Inflammatory macrophage (primary cell): ENCODE measurements at places on chromosomes 2 and 18.

DNA sequence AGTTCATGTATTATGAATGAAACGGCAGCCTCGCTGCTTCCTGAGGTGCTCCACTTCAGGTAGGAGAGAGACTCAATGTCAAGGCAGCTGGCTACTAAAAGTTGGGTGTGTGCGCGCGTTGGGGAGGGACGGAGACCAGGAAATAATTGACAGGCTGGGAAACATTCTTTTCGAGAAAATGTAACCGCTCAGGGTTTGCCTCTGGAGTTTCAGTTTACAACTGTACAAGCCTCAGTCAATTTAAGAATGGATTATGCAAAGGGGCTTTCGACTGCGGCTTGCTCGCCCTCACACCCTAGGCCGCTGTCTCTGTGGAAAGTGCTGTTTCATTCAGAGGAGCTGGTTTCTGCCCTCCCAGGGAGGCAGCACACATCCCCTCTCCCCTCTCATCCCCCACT lies 4.4 kb upstream of the SPRED2 start:
- DNase-seq, result no peak

- peak; percentile 14 for DNase-seq
These were observed 106.9 kb upstream of the SP3 start for GRCh38 chr2:174072069-174072468.

DNA sequence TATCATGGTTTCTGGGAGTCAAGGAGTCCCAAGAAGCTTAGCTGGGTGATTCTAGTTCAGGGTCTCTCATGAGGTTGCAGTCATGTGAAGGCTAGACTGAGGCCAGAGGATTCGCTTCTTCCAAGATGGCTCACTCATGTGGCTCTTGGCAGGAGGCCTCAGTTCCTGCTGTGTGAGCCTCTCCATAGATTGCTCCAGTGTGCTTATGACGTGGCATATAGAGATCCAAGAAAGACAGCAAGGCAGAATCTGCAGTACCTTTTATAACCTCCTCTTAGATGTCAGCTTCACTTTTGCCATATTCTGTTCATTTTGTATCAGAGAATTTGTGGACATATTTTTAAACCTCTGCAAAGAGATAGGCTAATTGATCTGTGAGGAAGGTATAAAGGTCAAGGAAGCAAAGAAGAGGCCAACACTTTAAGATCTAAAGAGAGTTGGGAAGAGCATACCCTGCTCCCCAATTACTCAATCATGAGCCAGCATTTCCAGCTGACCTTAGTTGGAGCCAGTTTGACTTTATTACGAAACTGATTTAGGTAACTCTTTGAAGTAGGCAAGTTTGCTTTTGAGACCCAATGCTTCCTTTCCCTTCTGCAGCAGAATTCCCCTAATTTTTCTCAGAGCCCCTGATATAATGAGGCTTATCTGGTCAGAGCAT lies 134.7 kb downstream of the EML6 start:
- no peak for DNase-seq

- no peak for DNase-seq
These were observed 34.1 kb downstream of the RAB3GAP1 start for GRCh38 chr2:135086222-135086621.

DNA sequence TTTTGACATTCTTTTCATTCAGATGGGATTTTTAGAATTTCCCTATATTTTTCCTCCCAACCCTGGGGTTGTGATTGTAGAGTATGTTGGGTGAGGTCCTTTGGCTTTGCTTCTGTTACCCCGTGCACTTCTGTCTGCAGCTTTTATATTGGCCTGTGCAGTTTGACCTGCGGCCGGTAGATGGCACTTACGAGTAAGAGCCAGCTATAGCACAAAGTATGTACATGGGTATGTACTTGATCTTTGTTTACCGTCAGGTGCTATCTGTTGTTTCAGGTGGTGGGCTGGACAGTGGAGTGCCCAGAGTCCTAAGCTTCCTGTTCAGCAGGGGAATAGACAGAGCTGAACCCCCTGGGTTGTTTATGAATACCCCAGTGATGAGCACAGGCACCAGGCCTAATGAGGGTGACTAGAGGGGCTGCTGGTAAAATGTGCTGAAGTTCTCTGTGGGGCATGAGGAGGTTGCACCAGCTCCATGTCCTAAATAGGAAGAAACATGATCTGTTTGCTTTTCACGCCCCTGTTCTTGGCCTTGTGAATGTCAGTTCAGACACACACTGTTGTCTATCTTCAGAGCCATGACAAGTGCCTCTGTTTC lies 58.9 kb upstream of the THUMPD2 start:
- peak; percentile 13 for DNase-seq

DNA sequence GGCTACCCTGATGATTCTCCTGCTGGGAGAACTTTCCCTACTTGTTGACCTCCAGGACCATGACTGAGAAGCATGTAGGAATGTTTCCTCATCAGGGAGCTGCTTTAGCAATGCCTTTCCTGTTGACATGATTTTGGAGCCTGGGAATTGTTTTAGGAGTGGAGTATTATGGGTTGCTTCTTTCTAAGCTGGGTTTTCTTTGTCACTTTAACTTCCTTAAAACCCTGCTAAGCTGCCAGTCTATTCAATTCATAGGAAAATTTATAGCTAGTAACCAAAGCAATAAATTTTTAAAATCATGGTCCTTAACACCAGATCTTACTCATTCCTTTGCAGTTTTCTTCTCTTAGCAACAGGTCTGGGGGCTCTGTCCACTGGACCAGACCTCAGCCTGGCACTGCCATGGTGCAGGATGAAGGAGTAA lies 125.6 kb upstream of the TACR1 start:
- DNase-seq, result no peak

DNA sequence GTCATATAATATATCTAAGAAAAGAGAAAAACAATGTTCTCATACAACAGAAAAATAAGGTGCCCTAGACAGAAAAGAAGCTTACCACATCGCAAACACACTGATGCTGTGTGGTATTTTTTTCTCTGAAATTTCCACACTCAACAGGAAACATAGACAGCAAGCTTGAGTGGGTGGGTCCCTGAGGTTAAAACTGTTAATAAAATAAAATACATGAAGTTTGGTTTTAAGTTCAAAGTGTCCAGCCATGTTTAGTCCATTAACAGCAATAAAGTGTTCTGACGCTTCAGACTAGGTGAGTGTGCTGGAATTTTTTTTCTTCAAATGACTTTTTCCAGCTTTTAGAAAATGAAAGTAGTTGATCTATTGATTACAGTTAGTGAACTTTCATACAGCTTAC lies 83.3 kb upstream of the EPB41L5 start:
- DNase-seq, result no peak

- DNase-seq, result no peak
These were observed 1598.7 kb upstream of the ACVR2A start for GRCh38 chr2:146246002-146246735.

DNA sequence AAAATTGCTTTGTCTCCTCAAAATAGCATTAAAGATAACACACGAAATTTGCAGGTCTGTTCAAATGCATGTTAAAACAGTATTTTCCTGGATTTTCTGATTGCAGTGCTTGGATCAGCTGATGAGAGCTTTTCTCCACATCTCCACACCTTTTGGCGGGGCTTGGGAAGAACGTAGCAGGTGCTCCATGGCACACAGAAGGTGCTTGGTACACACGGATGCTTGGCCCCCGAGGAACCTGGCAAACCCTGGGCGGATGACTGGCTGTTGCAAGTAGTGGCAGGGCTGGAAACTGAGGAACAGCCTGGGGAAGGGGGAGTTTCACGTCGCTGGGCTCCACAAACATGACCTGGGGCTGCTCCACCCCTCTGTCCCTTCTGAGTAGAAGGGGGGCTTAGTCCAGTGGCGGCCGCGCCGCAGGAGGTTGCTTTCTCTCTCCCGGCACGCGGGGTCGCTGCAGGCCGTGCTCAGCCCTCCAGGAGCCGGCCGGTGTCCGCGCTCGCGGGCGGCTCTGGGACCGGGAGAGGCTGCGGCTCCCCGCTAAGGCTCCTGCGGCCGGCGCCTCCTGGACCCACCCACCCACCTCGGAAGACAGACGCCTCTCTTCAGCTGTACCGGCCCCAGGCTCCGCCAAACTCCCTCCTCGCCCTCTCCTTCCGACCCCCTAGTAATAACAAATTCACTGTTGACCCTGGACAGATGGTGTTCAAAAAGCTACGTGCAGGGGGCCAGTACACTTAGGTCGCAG lies 69.3 kb downstream of the MARCO start:
- peak; percentile 40 for DNase-seq

DNA sequence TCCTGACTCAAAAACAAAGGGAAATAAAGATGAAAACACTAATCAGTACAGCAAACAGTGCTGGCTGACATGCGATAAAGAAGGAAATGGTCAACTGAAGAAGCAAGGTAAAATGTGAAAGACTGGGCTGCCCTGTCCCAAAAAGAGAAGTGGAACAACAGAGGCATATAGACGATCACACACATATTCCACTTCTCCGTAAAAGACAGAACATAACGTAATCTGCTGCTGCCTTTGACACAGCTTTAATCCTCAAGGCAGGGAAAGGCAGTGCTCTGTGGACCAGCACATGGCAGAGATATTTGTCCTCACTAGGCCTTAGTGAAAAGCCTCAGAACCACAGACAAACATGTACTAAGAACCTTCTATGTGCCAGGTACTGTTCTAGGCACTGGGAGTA lies 24.3 kb upstream of the REL start:
- peak; percentile 44 for DNase-seq

GRCh38 chr2:154698721-154699574 lies 453 bp downstream of the KCNJ3 start:
- no peak for DNase-seq

DNA sequence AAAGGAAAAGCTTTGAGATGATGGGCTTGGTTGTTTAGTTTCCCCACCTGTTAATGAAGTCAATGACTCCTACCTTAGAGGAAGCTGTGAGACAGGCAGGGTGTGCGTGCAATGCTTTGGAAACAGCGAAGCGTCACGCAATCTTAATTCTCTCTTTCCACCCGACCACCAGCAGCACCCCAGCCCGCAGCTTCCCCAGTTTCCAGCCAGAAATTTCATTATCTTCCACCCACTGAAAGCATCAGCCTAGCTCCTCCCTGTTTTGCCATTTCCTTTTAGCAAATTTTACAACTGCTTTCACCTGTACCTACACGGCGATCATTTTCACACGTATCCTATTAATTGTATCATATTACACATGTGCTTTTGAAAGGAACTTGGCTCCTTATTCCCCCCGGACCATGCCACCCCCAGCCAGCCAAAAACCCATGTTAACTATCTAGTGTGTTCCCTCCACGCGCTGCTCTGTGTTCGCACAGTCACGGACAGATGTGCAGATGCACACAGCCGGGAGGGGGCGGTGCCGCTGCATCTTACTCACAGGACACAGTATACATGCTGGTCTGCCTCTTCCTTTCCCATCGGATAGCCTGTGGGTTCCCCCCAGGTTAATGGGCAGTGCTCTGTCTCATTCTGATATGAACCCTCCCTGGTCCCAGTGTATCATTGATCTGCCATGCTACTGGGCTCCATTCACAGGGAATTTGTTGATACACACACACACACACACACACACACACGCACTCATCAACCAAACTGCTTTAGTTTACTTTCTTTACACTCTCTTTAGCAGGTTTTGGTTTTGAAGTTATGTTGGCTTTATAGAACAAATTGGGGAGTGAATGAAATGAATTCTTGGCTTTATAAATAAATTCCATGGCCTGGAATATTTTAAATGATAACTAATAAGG lies 22.4 kb downstream of the CYP27C1 start:
- peak; percentile 72 for DNase-seq

GRCh38 chr2:65393743-65394422 lies 38.5 kb downstream of the SPRED2 start:
- DNase-seq, result no peak

GRCh38 chr2:232120911-232121310 lies 159.4 kb downstream of the DIS3L2 start:
- no peak for DNase-seq

GRCh38 chr2:194332799-194333490 lies 1324.1 kb upstream of the SLC39A10 start:
- DNase-seq, result no peak

DNA sequence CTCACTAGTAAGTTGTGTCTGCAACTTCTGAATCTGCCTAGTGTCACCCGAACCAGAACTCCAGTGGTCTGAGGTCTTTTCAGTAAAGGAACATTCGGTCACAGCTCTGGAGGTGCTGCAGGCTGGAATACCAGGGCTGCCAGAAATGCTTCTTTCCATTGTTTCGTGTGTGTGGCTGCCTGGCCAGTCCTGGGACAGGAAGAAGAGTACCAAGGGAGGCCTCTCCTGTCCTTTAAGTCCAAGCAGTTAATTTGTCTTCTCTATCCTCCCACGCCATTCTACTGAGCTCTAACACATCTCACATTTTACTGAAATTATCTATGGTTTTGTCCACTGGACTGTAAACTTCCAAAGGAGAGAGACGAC lies 196.0 kb downstream of the LNPK start:
- DNase-seq, result no peak

DNA sequence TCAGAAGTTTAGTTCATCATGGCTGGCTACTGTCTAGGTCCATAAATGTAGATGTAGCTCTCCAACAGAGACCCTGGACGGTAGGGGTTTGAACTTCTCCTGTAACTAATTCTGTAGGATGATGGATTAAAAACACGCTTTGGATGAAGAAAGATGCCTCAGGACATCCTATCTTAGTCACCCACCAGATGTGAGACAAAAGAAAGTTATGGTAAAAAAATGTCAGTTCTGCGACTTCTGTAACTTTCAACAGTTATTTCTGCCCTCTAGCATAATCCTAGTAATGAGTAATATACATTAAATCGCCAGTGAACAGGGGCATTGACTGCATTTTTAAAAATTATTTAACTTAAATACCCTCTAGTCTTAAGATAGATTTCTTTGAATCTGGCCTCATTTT lies 210.1 kb upstream of the LRATD1 start:
- no peak for DNase-seq

- DNase-seq, result peak; percentile 66
These were observed 30.3 kb upstream of the IL37 start for GRCh38 chr2:112880696-112881095.

DNA sequence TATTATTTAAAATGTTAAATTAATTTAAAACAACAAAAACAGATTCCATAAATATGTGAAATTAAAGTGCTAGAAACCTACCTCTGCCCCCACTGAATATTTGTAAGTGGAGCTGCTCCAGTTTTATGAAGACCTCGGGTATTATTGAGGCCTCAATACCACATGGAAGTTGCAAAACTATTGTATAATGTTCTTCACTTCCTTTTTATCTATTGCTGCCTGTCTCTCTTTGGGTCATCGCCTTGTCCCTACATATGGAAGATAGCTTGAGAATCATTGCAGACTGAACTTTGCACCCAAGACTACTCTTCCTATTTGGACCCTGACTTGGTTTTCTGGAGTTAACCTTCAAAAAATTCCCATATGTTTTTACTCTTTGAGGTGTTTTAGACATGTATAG lies 212.1 kb upstream of the NETO1 start:
- no peak for DNase-seq

DNA sequence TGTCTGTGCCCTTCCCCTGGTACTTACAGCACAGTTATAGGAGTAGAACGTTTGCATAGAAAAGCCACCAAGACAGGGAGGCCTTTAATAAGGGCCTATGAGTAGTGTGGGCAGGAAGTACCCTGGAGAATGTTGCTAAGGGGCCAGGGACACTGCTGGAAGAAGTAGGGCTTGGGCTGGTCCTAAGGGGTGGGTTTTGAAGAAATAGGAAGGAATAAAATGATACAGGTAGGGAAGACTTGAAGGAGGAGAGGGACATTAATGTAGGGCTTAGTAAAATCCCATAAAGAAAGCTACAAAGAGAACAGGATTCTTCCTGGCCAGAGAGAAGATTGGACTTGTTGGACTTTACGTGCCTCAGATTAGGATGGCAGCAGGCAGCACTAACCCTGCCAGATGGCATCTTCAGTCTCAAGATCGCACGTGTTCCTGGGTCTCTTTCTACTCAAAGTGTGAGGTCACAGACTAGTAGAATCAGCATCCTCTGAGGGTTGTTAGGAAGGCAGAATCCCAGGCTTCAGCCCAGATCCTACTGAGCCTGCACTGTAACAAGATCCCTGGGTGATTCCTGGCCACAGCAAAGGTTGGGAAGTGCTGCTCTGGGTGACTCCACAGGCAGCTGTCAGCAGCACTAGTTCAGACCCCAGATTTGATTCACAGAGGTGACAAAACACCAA lies 39.2 kb downstream of the EPAS1 start:
- no peak for DNase-seq
